ENCODE measurements at places on chromosomes 13 and 19.

DNA sequence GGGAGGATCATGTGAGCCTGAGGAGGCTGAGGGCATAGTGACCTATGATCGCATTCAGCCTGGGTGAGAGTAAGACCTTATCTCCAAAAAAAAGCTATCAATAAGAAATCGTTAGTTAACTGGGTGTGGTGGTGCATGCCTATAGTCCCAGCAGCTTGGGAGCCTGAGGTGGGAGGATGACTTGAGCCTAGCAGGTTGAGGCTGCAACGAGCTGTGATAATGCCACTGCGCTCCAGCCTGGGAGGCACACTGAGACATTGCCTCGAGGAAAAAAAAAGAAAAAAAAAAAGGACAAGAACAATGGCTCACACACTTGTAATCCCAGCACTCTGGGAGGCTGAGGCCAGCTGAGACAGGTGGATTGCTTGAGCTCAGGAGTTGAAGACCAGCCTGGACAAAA is 16.2 kb downstream of the PSPC1 start:
- DNase-seq = no peak

GRCh38 chr19:16778796-16779411 is 50.3 kb upstream of the SIN3B start:
- no peak for DNase-seq

DNA sequence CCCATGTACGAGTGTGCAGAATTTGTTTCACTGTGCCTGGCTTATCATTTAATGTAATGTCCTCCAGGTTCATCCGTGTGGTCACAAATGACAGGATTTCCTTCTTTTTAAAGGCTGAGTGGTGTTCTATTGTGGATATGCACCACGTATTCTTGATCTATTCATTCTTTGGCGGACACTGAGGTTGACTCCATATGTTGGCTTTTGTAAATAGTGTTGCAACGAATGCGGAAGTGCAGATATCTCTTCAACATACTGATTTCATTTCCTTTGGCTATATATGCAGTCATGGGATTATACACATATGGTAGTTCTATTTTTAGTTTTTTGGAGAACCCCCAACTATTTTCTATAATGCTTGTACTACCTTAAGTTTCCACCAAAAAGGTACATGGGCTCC is 13.0 kb downstream of the OR7A5 start:
- no peak for DNase-seq

DNA sequence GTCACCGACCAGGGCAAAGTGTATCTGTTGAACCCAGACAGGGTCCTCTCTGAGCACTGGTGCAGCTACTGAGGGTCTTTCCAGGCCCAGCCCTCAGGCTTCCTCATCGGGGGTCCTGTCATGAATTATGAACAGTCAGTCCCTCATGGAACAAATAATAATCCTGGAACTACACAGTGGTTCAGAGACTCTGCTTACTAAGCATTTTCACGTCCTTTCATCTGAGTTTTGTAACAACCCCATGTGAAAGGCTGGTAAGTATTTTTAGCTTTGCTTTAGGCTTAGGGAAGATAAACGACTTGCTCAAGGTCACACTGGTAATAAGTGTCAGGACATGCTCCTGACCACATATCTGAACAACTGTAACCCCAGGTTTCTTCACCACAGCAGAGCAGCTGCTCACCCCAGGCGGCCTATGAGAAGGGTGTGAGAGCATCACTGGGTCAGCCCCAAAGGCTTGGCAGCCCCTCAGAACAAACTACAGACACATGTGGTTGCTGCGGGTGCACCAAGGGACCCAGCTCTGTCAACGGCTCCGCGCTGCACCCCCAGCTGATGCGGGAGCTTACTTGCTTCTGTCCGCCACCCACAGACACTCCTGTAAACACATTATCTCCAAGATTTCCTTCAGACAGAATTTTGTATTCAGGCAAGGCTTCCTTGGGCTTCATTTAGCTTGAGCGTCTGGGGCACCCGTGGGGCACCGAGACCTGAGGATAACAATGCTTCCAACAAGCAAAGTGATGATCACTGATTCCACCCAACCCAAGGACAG is 19.4 kb upstream of the GSX1 start:
- DNase-seq = no peak

DNA sequence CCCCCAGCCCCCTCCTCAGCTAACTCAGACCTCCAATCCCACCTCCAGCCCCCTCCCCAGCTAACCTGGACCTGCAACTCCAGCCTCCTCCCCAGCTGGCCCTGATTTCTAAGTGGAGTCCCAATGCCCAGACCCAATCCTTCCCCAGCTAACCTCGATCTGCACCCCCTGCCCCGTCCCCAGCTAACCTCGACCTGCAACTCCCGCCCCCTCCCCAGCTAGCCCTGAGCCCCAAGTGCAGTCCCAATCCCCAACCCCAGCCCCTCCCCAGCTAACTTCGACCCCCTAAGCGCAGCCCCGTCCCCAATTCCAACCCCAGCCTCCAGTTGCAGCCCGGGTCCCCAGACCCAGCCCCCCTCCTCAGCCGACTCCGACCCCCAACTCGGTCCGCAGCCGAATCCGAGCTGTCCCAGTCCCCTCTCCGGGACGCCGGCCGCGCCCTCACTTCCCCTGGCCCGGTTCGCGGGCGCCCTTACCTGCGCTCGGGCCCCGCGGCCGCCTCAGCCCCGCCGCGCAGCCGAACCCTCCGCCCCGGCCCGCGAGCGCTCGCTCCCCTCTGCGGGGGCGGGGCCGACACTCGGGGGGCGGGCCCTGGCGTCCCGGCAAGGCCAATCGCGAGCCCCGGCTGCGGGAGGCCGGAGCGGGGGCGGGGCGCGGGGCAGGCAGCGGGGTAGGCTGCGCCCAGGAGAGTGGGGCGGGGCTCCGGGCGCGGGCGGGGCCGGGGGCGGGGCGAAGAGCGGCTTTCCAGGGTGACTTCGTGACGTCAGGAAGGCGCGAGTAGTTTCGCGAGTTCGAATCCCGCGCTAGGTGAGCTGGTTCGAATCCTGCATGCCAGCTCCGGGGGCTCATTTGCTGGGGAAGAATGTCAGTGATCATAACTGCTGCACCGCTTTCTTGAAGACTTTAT is at the start of gene GNG7:
Gene GNG7 (minus strand): TSS at position 525 of the 907 bp plus-strand sequence. CDS start 182,006 bp downstream, outside the sequence.
- DNase-seq = peak; percentile 88

DNA sequence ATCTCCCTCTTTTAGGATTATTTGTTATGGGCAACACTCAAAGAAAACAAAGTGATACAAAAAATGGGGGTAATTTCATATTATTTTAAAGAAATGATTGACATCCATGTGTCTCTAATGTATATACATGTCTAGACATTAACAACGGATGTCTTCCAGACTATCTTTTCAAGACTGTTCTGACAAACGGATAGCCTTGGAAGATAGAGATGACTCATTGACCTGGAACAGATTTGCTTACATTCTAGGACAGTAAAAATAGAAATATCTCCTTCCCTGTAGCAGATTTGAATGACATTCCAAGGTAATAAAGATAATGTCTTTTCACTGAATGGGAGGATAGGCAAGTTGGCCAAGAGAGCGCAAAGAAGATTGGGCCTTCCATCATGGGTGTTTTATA is 26.2 kb upstream of the SLITRK6 start:
- DNase-seq = no peak

DNA sequence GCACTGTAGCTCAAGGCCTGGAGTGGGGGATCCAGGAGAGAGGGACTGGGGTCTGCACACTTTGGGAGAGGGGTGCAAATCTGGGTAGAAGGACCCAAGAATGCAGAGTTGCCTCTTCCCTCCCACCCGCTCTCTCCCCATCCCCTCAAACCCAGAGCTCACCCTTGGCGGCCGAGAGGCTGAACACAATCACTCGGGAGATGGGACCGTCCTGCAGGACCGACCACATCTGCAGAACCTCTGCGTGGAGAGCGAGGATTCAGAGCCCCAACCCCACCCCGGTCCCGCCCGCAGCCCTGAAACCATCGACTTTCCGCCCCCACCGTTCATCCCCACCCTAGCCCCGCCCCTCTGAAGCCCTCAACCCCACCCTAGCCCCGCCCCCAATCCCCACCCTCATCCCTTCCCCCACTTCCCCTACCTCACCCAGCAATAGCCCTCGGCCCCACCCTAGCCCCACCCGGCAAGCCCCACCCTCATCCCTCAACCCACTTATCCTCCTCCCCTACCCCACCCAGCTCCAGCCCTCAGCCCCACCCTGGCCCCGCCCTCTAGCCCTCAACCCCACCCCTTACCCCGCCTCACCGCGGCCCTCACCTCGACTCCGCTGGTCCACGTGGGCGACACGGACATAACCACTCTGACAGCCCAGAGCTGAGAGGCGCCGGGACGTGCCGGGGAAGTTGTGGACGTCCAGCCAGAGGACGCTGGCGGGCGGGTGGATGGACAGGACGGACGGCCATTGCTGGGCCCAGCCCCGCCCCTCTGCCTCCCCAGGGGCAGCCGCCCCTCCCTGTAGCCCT is 4.1 kb downstream of the KPTN start:
- no peak for DNase-seq

GRCh38 chr13:34748073-34748472 is 194.0 kb upstream of the NBEA start:
- DNase-seq = no peak

GRCh38 chr13:46665633-46666482 is 112.9 kb downstream of the LRCH1 start:
- DNase-seq = no peak

GRCh38 chr13:54206626-54207025 is 1178.0 kb downstream of the OLFM4 start:
- DNase-seq = no peak

DNA sequence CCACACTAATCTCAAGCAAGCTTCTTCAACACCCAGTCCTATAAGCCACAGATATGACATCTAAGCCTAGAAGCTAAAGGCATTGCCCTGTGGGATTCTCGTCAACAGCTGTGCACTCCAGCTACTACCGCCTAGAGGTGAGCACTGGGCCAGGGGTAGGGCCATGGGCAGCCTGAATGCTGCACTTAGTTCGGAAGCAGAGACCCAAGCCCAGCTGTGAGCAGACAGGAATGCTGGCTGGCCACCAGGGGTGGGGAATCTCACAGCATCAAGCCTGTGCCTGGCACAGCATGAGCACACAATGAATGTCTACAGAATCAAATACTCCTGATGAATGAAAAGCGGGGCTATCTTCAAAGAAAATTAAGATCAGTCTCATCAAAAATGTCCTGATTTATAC is 167.5 kb upstream of the UBL3 start:
- no peak for DNase-seq

GRCh38 chr19:19997656-19998268 is 41.5 kb downstream of the ZNF682 start:
- DNase-seq = no peak

Data from stimulated activated CD8-positive, alpha-beta memory T cell treated with anti-CD3 and anti-CD28 coated beads, Interleukin-4, amount 100 ng/mL, for 4 hours (primary cell).